Heart left ventricle (tissue), 16 donors: ENCODE measurements at places on chromosomes 5 and 9. TPM values are rescaled to one million over a fixed set of nuclear protein-coding genes. Genes with fewer than 3 reads are reported as not detected.

SHOC1 gene
- not detected for polyA plus RNA-seq

DNAH5 gene
- polyA plus RNA-seq: 0.03 TPM

MARCHF11 gene
- polyA plus RNA-seq: 0.36 TPM

ANKRD20A1 gene
- 0.18 TPM for polyA plus RNA-seq

- H3K27me3 ChIP-seq: no peaks in the 10 kb centered on the region
- no peak overlapping the region for H3K27ac ChIP-seq
- no peaks in the 10 kb centered on the region for H3K36me3 ChIP-seq
Observed at GRCh38 chr9:94936419-94936818, 209.9 kb downstream of the AOPEP start.

DNA sequence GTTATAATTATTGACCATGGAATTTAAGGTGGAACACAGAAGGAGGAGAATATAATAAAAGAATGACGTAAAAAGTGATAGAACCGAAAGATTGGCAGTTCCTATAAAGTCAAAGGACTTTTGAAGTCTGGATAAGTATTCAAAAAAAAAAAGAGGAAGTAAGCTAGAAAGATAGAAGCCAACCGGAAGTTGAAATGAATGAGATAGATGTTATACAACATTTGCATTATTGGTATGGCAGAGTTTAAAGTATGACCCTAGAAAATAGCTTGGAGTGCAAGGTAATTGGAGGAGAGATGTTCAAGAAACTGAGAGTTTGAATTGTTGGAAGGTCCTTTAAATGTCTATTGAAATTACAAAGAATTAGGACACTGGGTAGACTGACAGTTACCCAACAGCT, 293.6 kb downstream of the FER start:
- no peak overlapping the region for H3K27ac ChIP-seq
- H3K4me3 ChIP-seq: no peak overlapping the region
- H3K4me1 ChIP-seq: no peaks in the 10 kb centered on the region
- no peaks in the 10 kb centered on the region for H3K27me3 ChIP-seq
- H3K36me3 ChIP-seq: no peaks in the 10 kb centered on the region

- H3K27ac ChIP-seq: no peak overlapping the region
- H3K36me3 ChIP-seq: no peaks in the 10 kb centered on the region
- peaks cover 54% of the 10 kb centered on the region for H3K27me3 ChIP-seq
- no peak overlapping the region for H3K4me3 ChIP-seq
- no peaks in the 10 kb centered on the region for H3K4me1 ChIP-seq
Observed at GRCh38 chr5:133691448-133691847, 79.1 kb upstream of the FSTL4 start.

DNA sequence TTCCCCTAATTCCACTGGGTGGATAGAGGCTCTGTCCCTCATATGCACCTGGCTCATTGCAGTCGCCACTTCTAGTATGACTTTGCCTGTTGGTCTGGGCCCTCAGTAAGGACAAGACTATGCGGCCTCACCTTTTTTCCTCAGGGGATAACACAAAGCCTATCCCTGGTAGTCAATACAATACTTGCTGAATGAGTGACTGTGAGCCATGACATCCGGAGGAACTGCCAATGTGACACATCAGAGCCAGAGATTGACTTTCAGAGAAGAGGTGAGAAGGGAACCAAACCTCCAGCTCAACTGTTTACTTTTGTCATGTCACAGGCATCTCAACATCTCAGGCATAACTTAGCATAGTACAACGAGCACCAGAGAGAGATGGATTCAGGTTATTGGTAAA, 371.3 kb downstream of the DMRT2 start:
- H3K4me1 ChIP-seq: no peaks in the 10 kb centered on the region
- no peak overlapping the region for H3K27ac ChIP-seq
- no peaks in the 10 kb centered on the region for H3K27me3 ChIP-seq
- H3K4me3 ChIP-seq: no peak overlapping the region
- H3K36me3 ChIP-seq: no peaks in the 10 kb centered on the region
- no peak for DNase-seq

- H3K4me1 ChIP-seq: peaks cover 4% of the 10 kb centered on the region
- H3K36me3 ChIP-seq: no peaks in the 10 kb centered on the region
- H3K27ac ChIP-seq: peak overlapping the region; percentile 66
- no peaks in the 10 kb centered on the region for H3K27me3 ChIP-seq
Observed at GRCh38 chr5:41334221-41334620, 120.9 kb upstream of the C6 start.

DNA sequence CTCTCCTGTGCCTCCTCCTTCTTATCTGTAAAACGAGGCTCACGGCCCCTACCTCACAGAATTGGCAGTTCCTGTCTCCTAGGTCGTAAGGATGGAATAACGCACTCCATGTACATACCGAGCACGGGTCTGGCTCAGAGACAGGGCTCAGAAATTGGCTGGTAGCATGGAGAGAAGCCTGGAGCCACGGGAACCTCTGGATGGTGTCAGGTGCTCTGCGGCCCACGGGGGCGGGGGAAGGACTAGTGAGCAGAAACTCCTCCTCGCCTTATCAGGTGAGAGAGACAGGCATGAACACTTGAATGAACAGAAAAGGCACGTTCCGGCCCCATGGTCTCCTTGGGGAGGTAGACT, 15.4 kb upstream of the C5orf47 start:
- H3K27me3 ChIP-seq: no peaks in the 10 kb centered on the region
- DNase-seq: peak; percentile 42
- H3K4me1 ChIP-seq: peaks cover 24% of the 10 kb centered on the region
- H3K27ac ChIP-seq: peak overlapping the region; percentile 67
- no peaks in the 10 kb centered on the region for H3K36me3 ChIP-seq

DNA sequence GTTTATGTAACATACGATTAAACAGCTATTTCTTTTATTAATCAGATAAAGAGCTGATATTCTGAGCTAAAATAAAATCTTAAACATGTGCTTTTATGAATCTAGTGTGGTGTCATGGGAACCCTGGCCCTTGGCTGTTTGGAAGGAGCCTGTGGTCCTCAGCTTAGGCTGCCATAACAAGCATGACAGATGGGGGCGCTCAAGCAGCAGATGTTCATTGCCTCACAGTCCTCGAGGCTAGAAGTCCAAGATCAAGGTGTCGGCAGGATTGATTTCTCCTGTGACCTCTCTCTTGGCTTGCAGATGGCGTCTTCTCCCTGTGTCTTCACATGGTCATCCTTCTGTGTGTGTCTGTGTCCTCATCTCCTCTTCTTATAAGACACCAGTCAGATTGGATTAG, 448.2 kb downstream of the GADD45G start:
- H3K27me3 ChIP-seq: no peaks in the 10 kb centered on the region
- H3K27ac ChIP-seq: no peak overlapping the region
- no peak for DNase-seq
- no peaks in the 10 kb centered on the region for H3K36me3 ChIP-seq
- no peaks in the 10 kb centered on the region for H3K4me1 ChIP-seq
- H3K4me3 ChIP-seq: no peak overlapping the region

GRCh38 chr5:121027636-121028035, 563.5 kb downstream of the PRR16 start:
- H3K4me1 ChIP-seq: no peaks in the 10 kb centered on the region
- no peak for DNase-seq
- H3K27me3 ChIP-seq: no peaks in the 10 kb centered on the region
- no peak overlapping the region for H3K27ac ChIP-seq

GRCh38 chr5:142716963-142717362, 31.1 kb upstream of the FGF1 start:
- no peaks in the 10 kb centered on the region for H3K27me3 ChIP-seq
- DNase-seq: peak; percentile 64
- H3K4me3 ChIP-seq: peak overlapping the region; percentile 11

GRCh38 chr5:148922606-148923005, 96.2 kb downstream of the ADRB2 start:
- H3K4me3 ChIP-seq: no peak overlapping the region
- no peak overlapping the region for H3K27ac ChIP-seq
- no peaks in the 10 kb centered on the region for H3K36me3 ChIP-seq
- DNase-seq: no peak

- no peak overlapping the region for H3K4me3 ChIP-seq
- H3K27ac ChIP-seq: no peak overlapping the region
- peaks cover 11% of the 10 kb centered on the region for H3K4me1 ChIP-seq
- peaks cover 4% of the 10 kb centered on the region for H3K27me3 ChIP-seq
- H3K36me3 ChIP-seq: no peaks in the 10 kb centered on the region
Observed at GRCh38 chr9:97935276-97935675, 2.7 kb downstream of the HEMGN start.

- no peak for DNase-seq
- H3K4me3 ChIP-seq: no peak overlapping the region
- H3K4me1 ChIP-seq: no peaks in the 10 kb centered on the region
- H3K27me3 ChIP-seq: no peaks in the 10 kb centered on the region
Observed at GRCh38 chr5:104914536-104915070, 1352.0 kb upstream of the NUDT12 start.

GRCh38 chr5:43772764-43773477, 169.9 kb downstream of the NNT start:
- no peaks in the 10 kb centered on the region for H3K4me1 ChIP-seq
- no peak for DNase-seq
- H3K36me3 ChIP-seq: no peaks in the 10 kb centered on the region
- H3K27ac ChIP-seq: no peak overlapping the region
- no peak overlapping the region for H3K4me3 ChIP-seq

GRCh38 chr5:10844016-10844415, 83.0 kb upstream of the DAP start:
- DNase-seq: no peak
- H3K4me3 ChIP-seq: no peak overlapping the region
- H3K27ac ChIP-seq: no peak overlapping the region
